Endothelial cell of umbilical vein (primary cell): ENCODE measurements at places on chromosomes 16 and 17. TPM values are rescaled to one million over a fixed set of nuclear protein-coding genes. Genes with fewer than 3 reads are reported as not detected.
A peak's percentile ranks its signal among the peaks of the same experiment; 100 is the strongest.

GRCh38 chr17:61072648-61073047, 327.0 kb upstream of the TBX2 start:
- DNase-seq: no peak

GRCh38 chr17:39225959-39226683, 376 bp upstream of the STAC2 start:
- peak; percentile 36 for DNase-seq

DNA sequence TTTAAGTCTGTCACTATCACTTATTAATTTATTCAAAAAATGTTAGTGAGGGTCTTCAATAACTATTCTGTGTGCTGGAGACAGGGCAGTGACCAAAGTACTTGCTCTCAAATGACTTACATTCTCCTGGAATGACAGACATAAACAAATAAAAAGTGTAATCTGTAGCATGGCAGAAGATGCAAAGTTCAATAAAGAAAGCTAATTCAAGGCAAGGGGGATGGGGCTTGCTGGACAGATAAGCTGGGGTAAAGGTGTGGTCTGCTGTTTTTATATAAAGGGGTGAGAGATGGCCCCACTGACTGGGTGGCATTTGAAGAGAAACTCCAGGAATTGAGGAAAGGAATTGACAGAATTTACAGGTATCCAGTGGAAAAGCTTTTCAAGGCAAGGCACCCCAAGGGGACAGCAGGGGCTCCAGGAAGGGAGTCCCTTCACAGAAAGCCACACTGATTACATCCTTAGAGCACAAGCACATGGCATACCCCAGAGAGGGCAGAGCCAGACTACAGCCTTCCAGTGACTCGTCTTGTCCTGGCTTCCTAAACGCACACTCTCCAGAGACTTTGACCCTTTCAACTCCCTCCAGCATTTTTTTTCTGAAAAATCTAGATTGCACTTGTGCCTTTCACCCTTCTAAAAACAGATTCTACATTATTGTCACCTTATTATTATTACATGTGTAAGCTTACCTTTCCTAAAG, 123.7 kb upstream of the HS3ST3A1 start:
- no peak for DNase-seq

DNA sequence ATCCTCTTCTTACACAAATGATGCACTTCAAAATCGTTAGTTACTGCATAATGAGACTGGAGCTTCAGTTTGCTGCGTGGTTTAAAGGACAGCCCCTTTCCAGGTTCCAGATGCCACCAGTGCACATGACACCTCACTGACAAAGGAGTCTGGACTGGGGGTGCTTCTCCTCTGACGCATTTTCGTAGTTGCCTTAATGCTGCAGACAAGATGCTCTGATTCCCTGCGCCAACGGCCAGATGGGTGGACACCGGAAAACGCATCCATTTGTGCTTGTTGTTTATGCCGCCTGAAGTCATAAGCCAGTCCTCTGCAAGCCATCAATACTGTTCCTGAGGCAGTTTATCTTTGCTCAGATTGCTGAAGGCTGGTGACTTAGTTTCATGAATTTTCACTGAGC, 16.0 kb downstream of the FBXO31 start:
- no peak for DNase-seq

USP22 gene
- total RNA-seq: 260 and 270 TPM in 2 replicates

DNA sequence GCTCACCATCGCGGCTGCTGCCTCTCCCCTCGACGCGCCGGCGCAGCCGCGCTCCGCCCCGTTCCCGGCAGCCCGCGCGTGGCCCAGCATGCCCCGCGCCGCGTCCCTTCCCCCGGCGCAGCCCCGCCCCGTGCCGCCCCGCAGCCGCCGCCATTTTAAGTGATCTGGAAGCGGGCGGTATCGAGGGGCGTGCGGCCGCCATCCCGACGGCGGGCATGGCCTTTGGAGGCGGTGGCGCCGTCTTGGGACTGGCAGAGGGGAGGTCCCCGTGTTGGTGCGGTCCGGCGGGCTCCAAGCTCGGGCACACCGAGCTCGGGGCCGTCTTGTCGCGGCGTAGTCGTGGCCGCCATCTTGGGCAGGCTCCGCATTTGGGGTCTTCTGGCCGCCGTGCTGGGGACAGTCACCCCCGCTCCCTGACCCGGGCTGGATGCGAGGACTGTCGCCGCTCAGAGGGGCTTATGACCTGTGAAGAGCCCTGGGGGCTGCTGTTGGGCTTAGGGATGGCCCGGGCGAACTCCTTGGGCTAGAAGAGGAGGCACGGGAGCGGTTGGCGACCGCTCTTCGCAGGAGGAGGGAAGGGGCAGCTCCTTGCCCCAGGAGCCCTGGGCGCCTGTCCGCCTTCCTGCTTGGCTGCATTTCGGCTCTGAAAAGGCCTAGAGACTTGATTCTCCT, at the start of gene ELOB:
Gene ELOB (minus strand): TSS at position 50 of the 672 bp plus-strand sequence. CDS start 41 bp downstream, at position 9.
- DNase-seq: peak; percentile 85

QRICH2 gene
- 7.2 and 9.6 TPM in 2 replicates for total RNA-seq

ZNF594 gene
- 5.0 and 5.8 TPM in 2 replicates for total RNA-seq

RAB37 gene
- total RNA-seq: 0.21 TPM in 1 of 2 replicates, not detected in the other

- DNase-seq: no peak
Measured at GRCh38 chr16:17470908-17471718, at the start of gene XYLT1. Gene XYLT1, minus strand, starts transcription at chr16:17470960. Its CDS starts 164 bp downstream, at chr16:17470796.

- no peak for DNase-seq
Measured at GRCh38 chr16:58850678-58851020, 116.5 kb upstream of the GOT2 start.

GRCh38 chr17:75405365-75406221, at the start of gene GRB2:
Gene GRB2, minus strand, starts transcription at chr17:75405678. Its CDS starts 12,050 bp downstream, at chr17:75393628.
- peak; percentile 97 for DNase-seq

- DNase-seq: no peak
Measured at GRCh38 chr16:80317599-80318037, 223.2 kb upstream of the DYNLRB2 start.

DNA sequence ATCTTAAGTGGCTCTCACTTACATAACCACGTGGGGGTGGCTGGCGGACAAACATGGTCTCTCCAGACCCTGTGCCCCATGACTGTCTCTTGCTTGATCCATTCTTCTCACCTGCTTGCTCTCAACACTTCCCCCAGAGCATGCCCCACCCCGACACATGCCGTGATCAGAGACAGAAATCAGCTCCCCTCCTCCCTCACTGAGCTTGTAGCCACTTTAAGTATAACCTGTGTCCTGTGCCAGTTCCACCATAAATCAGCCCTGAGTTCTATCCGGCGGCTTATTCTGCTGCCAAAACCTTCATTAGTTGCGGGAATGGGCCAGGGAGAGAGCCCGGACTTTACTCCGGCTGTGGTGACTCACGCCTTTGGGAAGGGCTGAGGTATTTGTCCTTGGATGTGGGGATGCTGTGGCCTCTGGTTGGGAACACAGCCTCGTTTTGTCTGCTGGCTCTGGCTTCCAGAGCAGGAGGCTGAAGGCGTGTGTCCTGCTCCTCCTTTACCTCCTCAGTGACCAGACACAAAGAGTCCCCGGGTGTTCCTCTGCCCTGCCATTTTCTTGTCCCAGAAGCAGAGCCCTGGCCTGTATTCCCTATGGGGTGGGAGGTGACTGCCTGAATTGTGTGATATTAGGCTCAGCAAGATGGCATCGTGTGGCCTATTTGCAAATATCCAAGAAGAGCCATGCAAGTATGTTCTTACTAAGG, 21.1 kb downstream of the ANKRD40 start:
- DNase-seq: peak; percentile 28

GRCh38 chr16:26770547-26770946, 296.2 kb upstream of the C16orf82 start:
- DNase-seq: no peak

SMIM22 gene
- not detected in 2 replicates for total RNA-seq

DNA sequence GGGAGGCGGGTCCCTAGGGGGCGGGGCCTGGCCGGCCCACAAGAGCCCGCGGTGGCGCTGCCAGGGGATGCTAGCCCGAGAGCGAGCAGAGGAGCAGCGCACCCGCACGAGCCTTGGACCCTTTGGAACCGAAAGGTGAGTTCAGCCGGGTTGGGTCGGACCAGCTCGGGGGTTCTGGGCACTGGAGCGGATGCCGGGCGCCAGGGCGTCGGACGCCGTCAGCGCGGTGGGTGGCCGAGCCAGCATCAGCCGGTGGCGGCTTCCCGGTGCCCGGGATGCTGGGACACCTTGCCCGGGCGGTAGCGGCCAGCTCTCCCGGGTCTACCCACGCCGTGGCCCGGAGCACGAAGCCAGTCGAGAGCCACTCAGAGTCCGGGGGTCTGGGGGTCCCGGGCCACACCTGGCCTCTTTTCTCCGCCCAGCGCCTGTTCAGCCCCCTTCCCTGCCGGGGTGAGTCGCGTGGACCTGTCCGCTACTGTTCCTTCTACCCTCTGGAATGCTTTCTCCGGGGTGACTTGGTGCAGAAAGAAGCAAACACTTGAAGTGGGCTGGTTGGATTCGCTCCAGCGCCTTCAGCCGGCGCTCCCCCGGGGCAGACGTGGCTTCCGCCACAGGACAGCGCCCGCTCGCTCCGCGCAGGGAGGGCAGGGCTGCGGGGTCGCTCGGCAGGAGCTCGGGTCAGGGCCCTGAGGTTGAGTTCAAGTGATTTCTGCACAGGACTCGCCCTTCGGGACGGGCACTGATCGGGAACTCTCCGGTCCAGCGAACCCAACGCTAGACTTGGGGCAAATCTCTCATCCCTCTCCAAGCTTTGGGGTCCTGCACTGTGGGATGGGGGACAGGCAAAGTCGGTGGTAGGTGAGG, at the start of gene SCNN1G:
Gene SCNN1G (plus strand): TSS at position 67 of the 864 bp plus-strand sequence. CDS start 3,527 bp downstream, outside the sequence.
- DNase-seq: no peak
